NCI-H510A (cell line): ENCODE measurements at places on chromosomes 13 and 19.

- no peak for DNase-seq
These were observed 5.8 kb downstream of the PPP6R1 start for GRCh38 chr19:55252760-55253663.

DNA sequence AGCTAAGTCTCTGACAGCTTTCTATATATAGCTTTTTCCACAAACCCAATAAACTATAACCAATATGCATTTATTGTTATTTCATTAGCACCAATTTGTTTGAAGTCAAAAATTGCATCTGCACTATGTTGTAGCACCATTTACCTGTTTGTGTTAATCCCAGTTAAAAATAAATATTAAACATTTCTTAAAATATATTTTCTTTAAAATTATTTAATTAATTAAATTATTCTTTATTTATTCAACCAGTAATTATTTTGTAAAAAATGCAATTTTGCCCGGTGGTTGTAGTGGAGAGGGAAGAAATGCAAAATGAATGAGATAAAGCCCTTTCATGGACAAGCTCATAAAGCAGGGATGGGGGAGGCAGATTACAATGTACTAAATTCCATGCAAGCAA, 1257.9 kb downstream of the PCDH17 start:
- DNase-seq, result no peak

GRCh38 chr13:68066879-68067513, 836.9 kb upstream of the PCDH9 start:
- no peak for DNase-seq

DNA sequence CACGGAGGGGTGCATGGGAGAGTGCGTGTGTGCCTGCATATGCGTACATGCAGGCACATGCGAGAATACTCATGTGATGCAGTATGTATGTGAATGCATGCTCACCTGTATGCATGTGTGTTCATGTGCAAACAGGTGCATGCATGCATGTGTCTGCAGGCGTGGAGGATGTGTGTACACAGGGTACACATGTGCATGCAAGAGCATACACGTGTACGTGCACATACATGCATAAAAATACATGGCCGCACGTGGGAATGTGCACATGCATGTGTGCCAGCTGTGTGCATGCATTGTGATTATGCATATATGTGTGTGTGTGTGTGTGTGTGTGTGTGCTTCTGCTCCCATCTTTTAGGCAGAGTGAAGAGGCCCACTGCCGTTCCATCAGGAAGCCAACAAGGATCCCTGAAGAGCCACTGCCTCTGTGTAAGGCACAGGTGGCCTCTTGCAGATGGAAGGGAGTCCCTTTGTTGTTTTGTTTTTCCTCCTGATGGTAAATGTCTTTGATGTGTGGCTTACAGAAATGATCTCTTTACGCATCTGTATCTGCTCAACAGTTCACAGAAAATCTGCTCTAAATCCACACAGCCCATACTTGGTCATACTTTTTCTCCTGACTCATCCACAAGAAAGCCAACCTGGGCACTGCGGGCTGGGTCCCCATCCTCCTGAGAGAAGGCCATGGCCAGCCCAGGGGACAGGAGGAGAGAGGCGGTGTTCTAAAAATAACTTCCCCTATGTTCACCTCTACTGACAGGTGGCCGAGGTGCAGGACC, 50.7 kb downstream of the KLF2 start:
- no peak for DNase-seq

- no peak for DNase-seq
These were observed 14.9 kb upstream of the ZNF91 start for GRCh38 chr19:23410155-23410554.

DNA sequence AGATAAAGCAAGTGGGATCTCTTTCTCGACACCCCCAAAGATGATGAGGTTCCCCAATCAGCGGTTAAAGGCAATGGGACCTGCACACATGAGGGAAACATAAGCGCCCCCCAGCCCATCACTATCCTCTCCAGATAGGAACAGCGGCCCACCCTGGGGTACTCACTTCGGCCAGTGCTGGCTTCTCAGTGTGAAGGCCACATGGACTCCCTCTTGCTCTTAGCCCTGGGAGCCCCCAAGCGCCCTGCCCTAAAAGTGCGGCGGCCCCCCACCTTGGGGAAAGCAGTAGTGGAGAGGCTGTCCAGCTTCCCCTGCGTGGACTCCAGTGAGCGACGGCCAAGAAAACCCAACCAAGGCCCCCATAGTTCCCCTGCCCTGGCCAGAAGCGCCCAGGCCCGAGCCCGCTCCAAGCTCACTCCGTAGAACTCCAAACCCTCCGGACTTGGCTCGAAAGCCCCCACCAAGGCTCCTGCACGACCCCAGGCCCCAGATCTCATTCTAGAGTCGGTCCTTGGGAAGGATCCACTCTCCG, 1.0 kb downstream of the CACNA1A start:
- no peak for DNase-seq

- DNase-seq, result peak; percentile 44
These were observed 7.7 kb downstream of the PNMA8B start for GRCh38 chr19:46487802-46488445.

- DNase-seq, result no peak
These were observed 37.9 kb upstream of the ATP11A start for GRCh38 chr13:112651750-112652511.

DNA sequence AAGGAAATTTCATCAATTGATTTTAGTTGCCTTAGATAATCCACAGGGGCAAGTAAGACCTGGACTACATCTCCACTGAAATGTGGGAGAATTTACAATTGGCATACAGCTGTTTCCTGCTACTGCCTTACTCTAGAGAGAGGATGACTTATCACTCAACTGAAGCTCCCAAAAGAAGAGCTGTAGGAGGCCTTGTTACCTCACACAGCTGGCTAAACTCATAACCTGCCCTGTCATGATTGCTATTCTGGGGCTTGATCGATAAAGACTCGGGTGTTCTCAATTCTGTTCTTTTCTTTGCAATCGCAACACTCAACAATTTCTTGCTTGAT, 1396.4 kb downstream of the EFNB2 start:
- DNase-seq, result no peak

GRCh38 chr19:7257148-7258040, 36.8 kb downstream of the INSR start:
- DNase-seq, result no peak

DNA sequence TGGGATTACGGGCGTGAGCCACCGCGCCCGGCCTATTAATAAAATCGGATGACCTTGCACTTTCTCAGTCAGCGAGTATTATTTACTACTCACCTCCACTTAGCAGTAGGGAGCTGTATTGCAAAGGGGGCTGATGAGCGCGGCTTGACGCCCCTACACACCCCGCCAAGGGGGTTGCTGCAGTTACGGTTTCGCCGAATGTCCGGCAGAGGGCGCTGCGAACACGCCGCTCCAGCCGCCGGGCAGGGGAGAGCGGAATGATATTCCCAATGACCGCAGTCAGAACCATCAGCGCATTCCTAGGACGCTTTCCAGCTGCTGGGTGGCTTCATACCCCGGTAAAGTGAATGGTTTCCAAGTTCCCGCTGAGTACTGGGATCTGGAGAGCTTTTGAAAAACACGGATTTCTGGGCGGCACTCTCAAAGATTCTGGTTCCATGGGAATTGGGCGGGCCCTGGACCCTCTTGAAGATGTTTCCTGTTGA, 30.0 kb upstream of the TPT1 start:
- no peak for DNase-seq

- no peak for DNase-seq
These were observed 235.9 kb downstream of the TSHZ3 start for GRCh38 chr19:31113293-31113692.

DNA sequence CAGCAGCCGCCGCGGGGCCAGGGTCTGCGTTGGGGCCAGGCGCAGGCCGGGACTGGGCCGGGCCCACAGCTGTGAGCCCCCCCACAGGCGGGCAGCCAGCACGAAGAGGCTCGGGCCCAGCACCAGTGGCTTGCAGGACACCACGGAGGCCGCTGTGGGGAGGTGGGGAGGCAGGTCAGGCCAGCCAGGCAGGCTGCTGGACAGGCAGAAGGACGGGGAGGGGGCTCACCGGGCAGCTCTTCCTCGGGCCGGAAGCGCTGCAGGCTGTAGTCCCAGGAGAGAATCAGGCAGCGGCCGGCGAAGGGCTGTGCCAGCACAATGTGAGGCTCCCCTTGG, 8.3 kb downstream of the LGI4 start:
- DNase-seq, result no peak

DNA sequence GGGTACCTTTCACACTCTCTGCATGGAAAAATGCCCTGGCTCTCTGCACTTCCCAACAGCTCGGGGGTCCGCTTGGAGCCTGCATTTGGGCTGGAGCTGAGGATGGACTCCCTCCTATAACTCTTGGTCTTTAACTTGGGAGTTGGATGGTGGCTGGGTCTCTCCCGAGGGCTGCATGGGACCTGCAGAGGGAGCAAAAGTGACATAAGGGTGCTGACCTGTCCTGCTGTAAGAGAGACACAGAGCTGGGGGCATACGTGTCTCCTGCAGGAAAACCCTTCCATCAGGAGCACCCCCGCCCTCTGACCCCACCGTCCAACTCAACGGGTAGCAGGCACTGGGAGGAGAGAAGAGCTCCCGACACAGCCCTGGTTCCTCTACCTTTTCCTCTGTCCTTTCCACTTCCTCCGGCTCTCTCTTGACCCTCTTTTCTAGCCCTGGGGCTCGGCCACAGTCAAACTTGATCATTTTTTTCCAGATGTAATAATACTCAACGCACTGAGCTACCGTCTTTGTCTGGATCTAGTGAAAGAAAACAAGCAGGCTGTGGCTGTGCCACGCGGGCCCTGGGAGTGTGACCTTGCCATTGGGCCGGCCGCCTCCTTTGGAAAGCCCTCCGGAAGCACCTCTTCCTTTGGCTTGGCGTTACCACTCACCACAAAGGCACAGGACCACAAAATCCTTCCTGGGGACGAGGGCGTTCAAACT, 6.8 kb upstream of the NAPA start:
- no peak for DNase-seq

DNA sequence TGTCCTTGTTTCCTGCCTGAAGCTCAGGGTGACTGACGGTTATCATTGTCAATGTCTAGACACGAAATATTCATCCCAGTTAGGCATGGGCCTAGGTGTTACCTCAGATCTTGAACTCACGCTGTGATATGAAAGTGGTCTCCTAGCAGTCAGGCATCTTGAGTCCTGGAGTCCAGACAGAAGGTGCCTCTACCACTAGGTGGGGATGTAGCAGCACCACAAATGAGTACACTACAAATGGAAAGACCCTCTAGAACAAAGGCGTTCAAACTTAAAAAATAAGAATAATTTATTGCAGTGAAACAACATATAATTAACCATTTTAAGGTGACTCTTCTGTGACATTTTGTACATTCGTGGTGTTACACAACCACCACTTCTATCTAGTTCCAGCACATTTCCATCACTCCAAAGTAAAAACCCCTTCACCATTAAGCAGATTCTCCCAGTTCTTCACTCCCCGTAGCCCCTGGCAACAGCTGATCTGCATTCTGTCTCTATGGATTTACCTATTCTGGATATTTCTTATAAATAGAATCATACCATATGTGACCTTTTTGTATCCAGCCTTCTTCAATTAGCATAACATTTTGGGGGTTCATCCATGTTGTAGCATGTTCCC, 11.9 kb upstream of the FRY start:
- DNase-seq, result no peak

- DNase-seq, result no peak
These were observed 1.2 kb downstream of the ZSWIM9 start for GRCh38 chr19:48171710-48172109.

GRCh38 chr13:50584856-50585580, 258.5 kb downstream of the DLEU7 start:
- DNase-seq, result no peak
